ENCODE measurements at places on chromosomes 5 and 9. TPM values are rescaled to one million over a fixed set of nuclear protein-coding genes. Genes with fewer than 3 reads are reported as not detected.

The SOWAHA gene
- total RNA-seq = 0.13 TPM

The FUT7 gene
- total RNA-seq = not detected

The CD14 gene
- 37.7 TPM for total RNA-seq

The ENTREP1 gene
- 18.7 TPM for total RNA-seq

The TCERG1 gene
- 20.8 TPM for total RNA-seq

The FOXD4 gene
- not detected for total RNA-seq

The LCN10 gene
- total RNA-seq = 7.7 TPM

The CDKN2B gene
- 2.3 TPM for total RNA-seq

The CACNA1B gene
- total RNA-seq = 0.46 TPM

The CDH18 gene
- not detected for total RNA-seq

The RNF183 gene
- total RNA-seq = not detected

The CDH9 gene
- total RNA-seq = not detected

The FXN gene
- 38.0 TPM for total RNA-seq

The NSMF gene
- total RNA-seq = 10.0 TPM

The CAMK2A gene
- total RNA-seq = 17.1 TPM
